G401 (cell line): ENCODE measurements at places on chromosomes 1 and 21. TPM values are rescaled to one million over a fixed set of nuclear protein-coding genes. Genes with fewer than 3 reads are reported as not detected.

AQP10 gene
- total RNA-seq, result 0.24 TPM in 1 of 2 replicates, not detected in the other

DNA sequence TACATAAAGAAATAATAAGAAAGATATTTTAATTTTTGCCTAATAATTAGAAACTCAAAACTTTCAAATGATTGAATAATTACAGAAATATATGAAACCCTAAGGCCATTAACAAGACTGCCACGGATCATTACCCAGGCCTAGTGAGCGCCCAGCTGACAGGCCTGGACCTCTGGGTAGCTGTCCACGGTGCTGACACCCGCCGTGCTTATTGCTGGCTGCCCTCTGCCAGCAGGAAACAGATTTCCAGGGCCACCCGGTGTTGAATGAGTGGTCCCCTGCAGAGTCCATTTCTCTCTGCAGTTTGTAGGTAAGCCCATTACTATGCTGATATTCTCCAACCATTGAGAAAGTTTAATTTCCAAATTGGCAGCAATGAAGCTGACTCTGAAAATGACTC is 254.4 kb upstream of the GJB5 start:
- no peak for DNase-seq

DNA sequence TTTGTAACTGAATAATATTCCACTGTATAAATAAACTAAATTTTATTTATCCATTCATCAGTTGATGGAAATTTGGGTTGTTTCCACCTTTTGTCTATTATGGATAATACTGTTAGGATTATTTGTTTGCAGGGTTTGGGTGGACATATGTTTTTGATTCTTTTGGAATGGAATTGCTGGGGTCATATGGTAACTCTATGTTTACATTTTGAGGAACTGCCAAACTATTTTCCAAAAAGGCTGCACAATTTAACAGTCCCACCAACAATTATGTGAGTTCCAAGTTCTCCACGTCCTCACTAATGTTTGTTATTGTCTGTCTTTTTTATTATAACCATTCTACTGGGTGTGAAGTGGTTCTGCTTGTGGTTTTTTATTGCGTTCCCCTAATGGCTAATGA is 4.3 kb upstream of the SERBP1 start:
- no peak for DNase-seq

GRCh38 chr1:37166005-37166404 is 131.7 kb upstream of the GRIK3 start:
- no peak for DNase-seq

- no peak for DNase-seq
These were observed 23.5 kb upstream of the RNU1-4 start for GRCh38 chr1:16716691-16717335.

GRCh38 chr1:14914351-14914988 is 239.1 kb upstream of the TMEM51 start:
- peak; percentile 53 for DNase-seq

DNA sequence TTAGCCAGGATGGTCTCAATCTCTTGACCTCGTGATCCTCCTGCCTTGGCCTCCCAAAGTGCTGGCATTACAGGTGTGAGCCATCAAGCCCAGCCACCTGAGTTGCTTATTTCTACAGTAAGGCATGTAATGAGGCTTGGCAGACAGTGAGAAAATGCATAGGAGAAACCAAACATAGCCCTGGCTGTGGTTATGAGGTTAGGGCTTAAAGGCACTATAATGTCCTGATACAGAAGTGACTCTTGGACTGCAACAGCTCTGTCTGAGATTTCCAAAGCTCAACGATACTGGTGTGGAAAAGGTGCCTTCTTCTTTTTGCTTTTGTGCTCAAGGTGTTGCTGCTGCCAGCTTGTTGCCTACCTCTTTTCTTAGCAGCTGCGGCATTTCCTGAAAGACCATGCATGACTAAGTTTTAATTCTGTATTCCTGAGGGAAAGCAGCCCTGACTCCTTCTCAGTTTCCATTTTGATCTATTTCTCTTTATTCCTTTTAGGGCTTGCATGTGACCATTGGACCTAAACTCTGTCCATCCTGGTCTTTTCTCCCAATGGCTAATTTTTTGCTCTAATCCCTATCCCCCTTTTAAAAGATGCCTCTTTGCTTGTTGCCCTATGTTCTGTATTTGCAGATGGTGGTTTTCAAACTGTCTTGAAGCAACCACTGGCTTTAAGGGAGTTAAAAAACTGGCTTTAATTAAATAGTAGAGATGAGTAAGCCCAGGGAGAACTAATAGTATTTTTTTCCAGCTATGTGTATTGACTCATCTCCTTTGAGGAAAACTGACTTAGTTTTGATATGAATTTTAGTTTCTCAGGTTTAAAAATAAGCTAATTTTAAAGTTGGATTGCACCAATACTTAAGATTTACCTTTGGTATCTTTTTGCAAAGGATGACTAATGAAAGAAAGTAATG is 70.3 kb downstream of the KIF1B start:
- DNase-seq, result no peak

GRCh38 chr1:193625255-193625654 is 438.8 kb upstream of the B3GALT2 start:
- no peak for DNase-seq

KCNE2 gene
- total RNA-seq, result not detected in 2 replicates

- DNase-seq, result no peak
These were observed 72.1 kb downstream of the PRDM16 start for GRCh38 chr1:3141129-3141528.

SH3BGRL3 gene
- 5.0 and 7.4 TPM in 2 replicates for total RNA-seq

DNA sequence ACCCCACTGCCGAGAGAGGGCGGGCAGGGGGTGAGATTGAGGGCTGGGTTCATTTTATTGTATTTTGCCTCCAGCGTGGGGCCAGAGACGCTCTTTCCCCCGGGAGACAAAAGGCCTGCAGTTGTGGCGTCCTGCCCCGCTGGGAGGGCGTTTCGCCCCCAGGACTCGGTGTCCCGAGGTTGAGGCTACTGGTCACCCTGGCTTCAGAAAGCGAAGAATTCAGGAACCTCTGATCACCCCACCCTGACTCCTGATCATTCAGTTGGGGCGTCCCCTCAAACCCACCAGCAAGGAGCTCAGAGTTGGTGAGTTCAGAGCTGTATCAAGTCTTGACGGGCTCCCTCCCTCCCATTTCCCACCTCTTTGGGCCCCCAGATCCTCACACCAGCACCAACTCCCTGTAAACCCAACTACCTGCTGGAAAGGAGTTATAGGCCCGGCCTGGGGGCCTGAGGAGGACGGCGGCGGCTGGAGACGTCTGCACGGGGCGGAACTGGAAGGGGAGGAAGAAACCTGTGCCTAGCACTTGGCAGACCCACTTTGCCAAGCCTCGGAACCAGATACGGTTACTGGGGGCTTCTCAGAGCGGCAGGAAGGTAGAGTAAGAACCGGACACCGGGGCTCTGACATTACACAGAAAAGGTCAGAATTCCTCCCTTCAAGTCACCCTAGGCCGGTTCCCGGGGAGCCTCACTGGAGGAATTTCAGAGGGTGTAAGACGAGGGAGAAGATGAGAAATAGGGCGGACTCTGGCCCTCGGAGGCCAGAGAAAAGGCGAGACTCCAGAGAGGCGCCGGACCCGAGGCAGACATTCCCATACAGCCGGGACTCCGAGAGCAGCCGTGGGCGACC is 761 bp upstream of the PAX7 start:
- DNase-seq, result no peak

DNA sequence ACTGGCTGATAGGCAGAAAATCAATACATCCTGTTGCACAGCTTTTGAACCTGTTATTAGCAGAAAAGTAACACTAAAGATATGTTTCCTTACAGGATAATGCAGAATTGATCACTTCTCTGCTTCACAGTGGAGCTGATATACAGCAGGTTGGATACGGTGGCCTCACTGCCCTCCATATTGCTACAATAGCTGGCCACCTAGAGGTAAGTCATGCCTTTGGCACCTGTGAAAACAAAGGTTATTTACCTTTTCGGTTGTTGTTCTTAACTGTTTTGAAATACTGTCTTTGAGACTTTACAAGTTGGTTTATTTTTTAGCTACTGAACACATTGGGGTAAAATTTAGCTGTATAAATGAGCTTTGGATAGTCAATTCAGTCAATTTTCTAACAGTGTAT is 36.3 kb downstream of the TNNI3K start:
- no peak for DNase-seq

GRCh38 chr1:184191181-184191621 is 139.7 kb downstream of the TSEN15 start:
- no peak for DNase-seq

- DNase-seq, result no peak
These were observed 411.8 kb upstream of the DAB1 start for GRCh38 chr1:57835620-57836019.

APOBEC4 gene
- total RNA-seq, result not detected in 2 replicates

DNA sequence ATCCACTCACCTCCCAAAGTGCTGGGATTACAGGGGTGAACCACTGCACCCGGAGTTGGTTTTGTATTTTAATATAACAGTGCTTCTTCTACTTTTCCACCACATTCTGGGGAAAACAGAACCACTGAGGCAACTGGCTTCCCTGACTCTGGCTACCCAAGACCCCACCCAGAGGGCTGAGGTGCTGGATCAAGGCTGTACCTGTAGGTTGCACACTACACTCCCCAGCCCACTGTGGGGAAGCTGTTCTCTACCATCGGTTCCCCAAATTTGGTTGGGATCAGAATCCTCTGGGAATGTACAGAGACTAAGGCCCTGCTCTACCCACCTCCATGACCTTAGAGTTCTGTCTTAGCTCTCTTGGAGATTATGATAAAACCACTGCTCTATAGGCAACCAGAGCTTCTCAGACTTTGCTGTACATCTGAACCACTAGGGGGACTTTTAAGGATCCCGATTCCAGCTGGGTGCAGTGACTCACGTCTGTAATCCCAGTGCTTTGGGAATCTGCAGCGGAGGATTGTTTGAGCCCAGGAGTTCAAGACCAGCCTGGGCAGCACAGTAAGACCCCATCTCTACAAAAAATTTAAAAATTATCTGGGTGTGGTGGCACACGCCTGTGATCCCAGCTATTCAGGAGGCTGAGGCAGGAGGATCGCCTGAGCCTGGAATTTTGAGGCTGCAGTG is 51.6 kb downstream of the GNG4 start:
- DNase-seq, result peak; percentile 4

GRCh38 chr1:192513697-192514096 is 61.9 kb upstream of the RGS1 start:
- DNase-seq, result no peak

GRCh38 chr1:14552246-14552965 is 46.1 kb upstream of the KAZN start:
- DNase-seq, result peak; percentile 16

PGLYRP4 gene
- not detected in 2 replicates for total RNA-seq

SPRR5 gene
- total RNA-seq, result not detected in 2 replicates

SLC19A2 gene
- total RNA-seq, result 11.3 and 18.7 TPM in 2 replicates

DNA sequence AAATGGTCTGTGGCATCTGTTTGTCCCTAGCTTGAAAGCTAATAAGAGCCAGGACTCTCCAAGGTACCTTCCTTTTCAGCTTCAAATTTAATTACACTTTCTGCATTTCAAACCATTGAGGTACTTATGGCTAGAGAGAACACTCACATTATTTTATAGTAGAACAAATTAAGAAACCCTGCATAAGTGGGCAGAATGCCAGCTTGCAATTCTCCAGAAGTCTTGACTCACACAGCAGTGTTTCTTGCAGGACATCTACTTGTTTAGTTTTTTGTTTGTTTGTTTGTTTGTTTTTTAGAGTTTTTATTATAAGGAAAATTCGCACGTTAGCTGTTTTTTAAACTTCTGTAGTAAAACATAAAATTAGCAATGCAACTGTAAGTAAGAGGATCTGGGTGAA is 397.2 kb downstream of the NEGR1 start:
- DNase-seq, result peak; percentile 27
